ENCODE measurements at places on chromosomes 16 and 17.

- peak; percentile 46 for DNase-seq
Observed at GRCh38 chr17:145671-146541, 8.5 kb downstream of the SCGB1C2 start.

DNA sequence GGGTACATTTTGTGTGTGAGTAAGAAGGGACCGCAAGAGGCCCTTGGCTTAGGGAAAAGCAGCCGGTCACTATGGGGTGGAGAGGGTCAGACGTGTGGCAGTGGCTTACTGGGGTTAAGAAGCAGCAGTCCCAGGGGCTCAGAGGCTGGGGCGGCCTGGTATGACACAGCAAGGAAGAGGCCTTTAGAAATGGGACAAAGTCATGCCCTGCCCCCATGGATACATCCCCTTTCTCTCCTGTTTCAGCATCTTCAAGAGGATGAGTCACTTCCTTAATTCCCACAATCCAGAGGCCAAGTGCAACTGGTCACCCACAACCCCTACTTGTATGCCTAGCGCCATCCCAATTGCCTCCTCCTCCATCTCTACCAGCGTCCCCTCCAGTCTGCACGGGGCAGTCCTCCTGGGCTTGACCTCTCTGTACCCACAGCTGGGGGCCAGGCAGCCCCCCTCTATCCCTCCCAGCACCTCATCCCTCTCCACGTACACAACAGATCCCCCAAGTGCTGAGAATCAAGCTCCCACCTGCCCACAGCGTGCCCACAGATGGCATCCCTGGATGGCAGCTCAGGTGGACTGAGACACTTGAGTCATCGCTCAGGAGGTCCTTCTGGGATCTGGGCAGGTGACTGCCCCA, 6.9 kb upstream of the EFTUD2 start:
- DNase-seq, result no peak

GRCh38 chr17:41329279-41329948, 13.9 kb upstream of the KRTAP17-1 start:
- DNase-seq, result no peak

DNA sequence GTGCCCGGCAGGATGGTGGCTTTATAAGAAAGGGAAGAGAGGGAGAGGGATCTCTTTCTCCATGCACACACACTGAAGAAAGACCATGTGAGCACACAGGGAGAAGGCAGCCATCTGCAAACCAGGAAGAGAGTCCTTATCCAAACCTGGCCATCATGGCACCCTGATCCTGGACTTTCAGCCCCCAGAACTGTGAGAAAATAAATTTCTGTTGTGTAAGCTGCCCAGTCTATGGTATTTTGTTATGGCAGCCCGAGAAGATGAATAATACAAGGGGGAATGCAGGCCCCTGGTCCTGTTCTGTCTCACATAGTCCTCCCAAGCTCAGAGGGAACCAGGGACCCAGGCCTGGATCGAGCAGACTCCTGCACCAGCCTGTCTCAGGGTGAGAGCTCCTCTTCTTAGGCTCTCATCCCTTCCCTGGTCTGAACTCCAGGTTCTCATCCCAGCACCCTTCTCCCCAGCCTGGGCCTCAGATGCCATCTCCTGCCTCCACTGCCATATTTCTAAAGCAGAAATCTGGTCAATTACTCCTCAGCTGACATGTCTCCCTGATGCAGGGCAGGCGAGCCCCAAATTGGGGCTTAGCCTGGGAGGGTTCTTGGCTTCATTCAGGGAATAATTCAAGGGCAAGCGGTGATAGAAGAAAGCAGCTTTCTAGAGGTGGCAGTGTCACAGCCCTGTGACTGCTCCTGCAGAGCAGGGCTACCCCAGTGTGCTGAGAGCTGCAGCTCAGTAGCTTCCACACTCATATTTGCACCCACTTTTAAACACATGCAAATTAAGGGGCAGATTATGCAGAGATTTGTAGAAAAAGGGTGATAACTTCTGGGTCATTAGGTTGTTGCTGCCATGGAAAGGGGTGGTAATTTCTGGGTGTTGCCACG, 28.8 kb downstream of the IGFBP4 start:
- no peak for DNase-seq

DNA sequence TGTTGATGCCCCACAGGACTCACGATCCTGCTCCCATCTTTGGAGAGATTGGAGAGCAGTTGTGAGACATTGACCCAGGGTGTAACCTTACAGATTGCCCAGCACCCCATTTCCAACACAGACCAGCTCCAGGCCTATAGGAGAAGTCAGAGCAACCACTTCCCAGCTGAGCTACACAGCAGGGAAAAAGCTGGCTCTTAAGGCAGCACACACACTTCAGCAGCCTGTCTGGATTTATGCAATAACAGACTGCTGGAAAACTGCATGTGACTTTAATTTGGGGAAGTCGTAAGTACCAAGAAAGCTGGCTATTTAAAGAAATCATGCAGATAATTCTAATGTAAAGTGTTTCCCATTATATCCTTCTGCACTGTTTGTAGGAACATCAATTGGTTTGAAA, 30.8 kb downstream of the NOG start:
- DNase-seq, result no peak

DNA sequence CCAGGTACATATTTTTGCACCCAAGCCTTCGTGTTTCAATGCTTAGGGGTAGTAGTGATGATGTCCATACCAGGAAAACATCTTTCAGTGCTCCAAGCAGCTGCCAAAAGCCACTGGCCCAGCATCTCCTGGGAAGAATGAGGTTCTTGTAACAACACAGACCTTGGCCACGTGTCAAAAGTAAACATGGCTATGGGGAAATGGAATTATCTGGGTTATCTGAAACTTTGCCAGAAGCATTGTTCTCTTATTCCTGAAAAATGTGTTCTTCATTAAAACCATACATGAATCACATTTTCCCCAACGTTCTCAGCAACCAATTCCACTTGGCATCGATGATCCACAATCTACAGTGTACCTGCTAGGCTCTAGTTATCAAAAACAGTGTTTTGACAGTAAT, 524.2 kb upstream of the EEF2KMT start:
- DNase-seq, result no peak

DNA sequence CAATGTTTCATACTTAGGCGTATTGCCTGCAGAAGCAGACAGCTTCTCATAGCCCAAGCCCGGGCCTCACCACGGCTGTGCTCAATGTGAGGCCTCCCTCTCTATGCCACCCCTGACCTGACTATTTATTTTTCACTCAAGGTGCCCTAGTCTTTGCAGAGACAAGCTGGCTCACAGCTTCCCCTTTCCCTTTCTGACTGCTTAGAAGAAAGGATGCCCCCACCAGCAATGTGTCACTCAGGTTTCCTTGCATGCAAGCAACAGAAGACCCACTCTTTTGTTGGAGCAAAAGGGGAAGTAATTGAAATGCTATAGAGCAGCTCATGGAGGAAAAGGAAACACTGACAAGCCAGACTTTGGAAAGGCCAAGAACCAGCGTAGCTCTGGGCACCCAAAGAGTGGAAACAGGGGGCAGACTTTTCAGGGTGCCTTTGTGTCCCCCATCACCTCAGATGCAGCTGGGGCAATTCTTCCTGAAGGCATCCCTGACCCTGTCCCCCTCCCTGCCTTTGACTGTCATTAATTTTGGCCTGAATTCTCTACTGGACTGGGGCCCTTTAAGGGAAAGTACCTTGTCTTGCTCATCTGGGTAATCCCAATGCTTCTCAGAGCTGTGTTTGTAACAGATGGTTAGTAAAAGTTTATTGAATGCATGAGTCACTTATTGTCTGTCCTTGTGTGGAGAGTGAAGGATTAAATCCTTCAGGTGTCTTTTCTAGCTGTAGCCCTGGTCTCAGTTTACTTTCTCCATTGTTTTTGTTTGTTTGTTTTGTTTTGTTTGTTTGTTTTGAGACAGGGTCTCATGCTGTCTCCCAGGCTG, 17.8 kb downstream of the RGS9 start:
- DNase-seq, result no peak

GRCh38 chr16:19860166-19861041, 24.2 kb downstream of the GPRC5B start:
- no peak for DNase-seq

DNA sequence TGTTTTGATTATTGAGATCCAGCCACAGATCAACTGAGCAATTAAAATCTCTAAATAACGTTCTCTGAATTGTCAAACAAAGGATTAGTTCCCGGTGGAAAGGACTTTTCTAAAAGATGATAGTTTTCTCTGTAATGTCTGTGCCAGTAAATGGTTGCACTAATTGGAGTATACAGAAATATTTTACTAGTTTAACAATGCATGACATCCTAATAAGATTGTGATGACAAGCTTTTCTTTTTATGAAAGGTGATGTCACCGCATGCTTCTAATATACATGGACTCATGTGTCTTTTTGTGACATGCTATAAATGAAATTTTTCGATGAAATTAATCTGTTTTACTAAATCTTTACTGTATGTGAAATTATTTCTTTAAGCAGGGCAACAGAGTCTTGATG, 211.1 kb downstream of the IRX3 start:
- DNase-seq, result no peak

DNA sequence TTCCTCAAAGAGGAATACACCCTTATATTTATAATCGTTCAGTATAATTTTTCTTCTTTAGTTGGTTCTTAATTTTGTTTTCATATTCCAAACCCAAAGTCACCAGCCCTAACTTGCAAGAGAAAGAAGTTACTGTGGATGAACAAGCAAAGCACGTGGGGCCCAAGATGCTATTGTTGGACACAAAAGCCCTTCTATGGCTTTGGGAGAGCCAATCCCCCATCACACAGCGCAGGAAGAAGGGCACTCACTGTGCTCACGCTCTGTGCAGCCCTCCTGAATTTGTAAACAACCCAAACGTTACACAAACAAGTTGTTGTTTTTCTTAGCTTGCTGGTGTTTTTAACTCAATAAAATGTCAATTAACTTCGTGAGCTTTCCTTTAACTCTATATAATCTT, 22.5 kb downstream of the SPPL2C start:
- no peak for DNase-seq

DNA sequence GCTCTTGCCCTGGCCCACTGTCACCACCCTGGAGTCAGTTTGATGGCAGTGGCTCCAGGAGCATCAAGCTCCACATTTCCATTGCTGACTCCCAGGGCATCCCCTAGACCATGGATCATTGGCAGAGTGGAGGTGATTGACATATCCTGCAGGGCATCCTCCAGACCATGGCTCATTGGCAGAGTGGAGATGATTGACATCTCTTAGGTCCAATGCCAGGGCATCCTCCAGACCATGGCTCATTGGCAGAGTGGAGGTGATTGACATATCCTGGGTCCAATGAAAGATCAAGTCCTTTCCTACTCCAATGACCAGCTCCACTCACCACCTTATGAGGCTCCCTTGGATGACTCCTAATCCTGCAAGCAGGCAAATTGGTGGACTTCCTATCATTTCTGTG, 174.3 kb upstream of the NLRP1 start:
- DNase-seq, result no peak

- no peak for DNase-seq
Observed at GRCh38 chr17:5813357-5813756, 229.0 kb upstream of the NLRP1 start.

Measured in left lobe of liver (tissue), 2 donors.